ENCODE measurements at places on chromosomes 16 and 17.

- DNase-seq, result no peak
Observed at GRCh38 chr17:44496815-44497214, 6.4 kb downstream of the GPATCH8 start.

DNA sequence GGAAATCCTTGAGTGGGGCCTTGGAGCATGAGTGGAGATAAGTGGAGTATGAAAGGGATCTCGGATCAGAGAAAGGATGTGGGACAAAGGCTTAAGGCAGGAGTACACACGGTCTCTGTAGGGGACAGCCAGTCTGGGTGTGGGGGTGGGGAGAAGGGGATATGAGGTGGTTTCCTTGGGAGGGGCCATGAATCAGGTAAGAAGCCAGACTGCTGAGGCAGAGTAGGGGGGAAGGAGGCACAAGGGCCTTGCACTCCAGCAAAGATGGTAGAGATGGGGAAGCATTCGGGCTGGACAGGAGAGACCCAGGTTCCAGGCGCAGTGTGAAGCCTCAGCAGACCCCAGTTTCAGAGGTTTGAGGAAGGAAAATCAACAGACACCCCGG lies 1.6 kb downstream of the HSD11B2 start:
- DNase-seq, result no peak

DNA sequence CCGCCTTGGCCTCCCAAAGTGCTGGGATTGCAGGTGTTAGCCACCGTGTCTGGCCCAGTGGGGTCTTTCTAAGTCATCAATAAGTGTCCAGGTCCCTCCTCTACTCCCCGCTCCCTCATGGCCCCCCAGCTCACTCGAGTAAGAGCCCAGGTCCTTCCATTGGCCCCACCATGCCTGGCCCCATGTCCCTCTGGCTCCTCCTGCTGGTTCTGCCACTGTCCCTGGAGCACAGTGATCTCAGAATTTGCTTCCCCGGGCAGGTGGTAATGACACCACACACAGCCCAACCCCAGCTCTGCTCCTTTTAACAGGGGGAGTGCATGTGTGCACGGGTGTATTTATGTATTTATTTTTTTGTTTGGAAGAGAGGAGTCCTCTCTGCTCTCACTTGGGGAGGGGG lies 19.6 kb downstream of the MGAT5B start:
- DNase-seq, result no peak

DNA sequence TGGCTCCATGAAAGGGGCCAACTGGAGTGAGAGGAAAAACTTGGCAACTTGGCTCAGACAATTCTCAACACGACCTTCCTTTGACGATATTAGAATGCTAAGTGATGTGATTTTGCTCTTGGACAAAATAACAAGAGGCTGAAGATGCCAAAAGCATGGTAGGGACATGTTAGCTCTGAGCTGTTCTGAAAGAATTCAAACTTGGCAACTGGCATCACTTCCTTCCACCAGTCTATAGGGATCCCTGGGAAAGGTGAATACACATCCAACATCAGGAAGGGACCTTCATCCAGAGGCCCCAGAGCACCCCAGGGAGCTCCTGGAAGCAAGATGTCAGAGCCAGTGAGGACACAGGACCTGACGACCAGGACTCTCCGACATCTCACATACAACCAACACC lies 4.3 kb downstream of the KRT37 start:
- DNase-seq, result no peak

GRCh38 chr17:32588982-32589381 lies 102.2 kb downstream of the CDK5R1 start:
- DNase-seq, result peak; percentile 60

GRCh38 chr17:66655861-66656260 lies 179.1 kb upstream of the CACNG5 start:
- no peak for DNase-seq

DNA sequence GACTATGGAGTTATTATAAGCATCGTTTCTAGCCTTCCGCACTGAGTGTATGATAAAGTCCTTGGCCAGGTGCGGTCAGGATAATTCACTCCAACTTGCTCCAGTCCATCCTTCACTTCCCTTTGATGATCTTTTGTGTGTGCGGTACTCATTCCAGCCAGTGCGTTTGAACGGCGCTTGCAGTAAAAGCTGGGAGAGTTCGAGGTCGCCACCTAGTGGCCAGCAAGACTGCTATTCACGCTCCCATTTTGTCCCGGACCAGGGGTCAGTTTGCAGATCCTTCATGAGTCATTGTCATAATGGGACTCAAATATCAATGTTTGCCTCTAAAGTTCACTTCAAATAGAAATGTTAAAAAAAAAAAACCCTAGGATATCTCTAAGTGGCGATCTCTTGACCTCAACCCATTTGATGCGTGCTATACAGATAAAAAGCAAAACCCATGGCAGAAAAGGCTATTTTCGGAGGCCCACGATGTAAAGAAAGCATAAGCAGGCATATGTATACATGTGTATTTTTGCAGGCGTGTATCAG lies 417.1 kb downstream of the TMEM114 start:
- DNase-seq, result peak; percentile 82

GRCh38 chr17:14672830-14673229 lies 371.9 kb downstream of the HS3ST3B1 start:
- no peak for DNase-seq

DNA sequence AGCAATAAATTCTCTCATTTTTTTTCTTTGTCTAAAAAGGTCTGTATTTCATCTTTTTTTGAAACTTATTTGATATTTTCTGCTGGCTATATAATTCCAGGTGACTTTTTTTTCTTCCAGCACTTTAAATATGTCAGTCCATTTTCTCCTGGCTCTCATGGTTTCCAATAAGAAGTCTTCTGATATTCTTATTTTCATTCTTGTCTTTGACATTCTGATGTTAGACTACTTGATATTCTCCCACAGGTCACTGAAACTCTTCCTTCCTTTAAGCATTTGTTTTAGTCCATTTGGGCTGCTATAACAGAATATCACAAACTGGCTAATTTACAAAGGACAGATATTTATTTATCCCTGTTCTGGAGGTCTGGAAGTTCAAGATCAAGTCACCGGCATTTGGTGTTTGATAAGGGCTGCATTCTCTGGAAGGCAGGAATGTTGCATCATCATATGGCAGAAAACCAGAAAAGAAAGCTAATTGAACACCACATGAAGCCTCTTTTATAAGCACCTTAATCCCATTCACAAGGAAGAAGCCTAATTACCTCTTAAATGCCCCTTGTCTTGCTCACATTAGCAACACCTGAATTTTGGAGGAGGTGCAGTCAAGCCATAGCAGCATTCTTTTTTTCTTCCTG lies 242.1 kb upstream of the TNRC6C start:
- DNase-seq, result no peak

- DNase-seq, result no peak
Observed at GRCh38 chr17:17843096-17843495, 6.3 kb upstream of the SREBF1 start.

GRCh38 chr16:12758031-12758669 lies 45.5 kb downstream of the CPPED1 start:
- no peak for DNase-seq

GRCh38 chr17:19019041-19019941 lies 14.7 kb upstream of the FAM83G start:
- DNase-seq, result no peak

DNA sequence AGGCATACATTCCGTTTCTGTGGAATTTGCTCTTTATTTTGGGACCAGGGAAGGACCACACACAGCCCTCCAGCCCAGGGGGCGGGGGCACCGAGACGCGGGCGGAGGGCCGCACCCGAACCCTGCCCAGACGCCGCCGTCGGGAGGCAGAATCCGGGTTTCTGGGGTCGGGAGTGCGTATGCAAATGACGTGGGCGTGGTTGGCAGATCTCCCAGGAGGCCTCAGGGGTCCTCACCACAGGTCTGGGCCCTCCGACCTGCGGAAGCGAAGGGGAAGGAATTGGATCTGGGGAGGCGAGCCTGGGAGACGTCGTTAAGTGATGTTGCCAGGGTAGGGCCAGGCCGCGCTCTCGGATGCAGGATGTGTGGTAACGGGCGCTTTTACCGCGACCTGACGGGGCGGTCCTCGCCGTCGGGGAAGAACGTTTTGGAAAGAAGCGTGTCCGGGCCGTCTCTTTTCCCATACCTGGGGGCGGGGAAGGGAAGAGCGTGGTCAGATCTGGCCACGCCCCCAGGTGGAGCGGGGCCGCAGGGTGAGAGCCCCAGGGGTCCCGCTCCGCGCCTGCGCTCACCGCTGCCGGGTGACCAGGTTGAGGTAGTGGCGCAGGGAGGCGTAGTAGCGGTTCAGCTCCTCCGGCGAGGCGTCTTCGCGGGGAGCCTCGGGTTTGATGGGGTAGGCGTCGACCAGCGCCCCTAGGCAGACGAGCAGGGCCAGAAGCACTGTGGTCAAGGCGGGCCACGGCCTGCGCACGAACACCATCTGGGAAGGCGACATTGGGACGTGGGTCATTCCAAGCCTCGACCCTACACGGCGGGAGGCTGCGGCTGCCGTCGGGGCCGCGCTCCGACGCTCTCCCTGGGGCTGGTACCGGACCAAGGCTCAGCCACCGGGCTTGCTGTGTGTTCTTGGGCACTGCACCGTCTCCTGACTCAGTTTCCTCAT lies 745 bp downstream of the PYY start:
- no peak for DNase-seq

- DNase-seq, result no peak
Observed at GRCh38 chr17:65270499-65271253, 133.5 kb downstream of the RGS9 start.

- DNase-seq, result no peak
Observed at GRCh38 chr16:57049678-57050077, 42.7 kb upstream of the CPNE2 start.

DNA sequence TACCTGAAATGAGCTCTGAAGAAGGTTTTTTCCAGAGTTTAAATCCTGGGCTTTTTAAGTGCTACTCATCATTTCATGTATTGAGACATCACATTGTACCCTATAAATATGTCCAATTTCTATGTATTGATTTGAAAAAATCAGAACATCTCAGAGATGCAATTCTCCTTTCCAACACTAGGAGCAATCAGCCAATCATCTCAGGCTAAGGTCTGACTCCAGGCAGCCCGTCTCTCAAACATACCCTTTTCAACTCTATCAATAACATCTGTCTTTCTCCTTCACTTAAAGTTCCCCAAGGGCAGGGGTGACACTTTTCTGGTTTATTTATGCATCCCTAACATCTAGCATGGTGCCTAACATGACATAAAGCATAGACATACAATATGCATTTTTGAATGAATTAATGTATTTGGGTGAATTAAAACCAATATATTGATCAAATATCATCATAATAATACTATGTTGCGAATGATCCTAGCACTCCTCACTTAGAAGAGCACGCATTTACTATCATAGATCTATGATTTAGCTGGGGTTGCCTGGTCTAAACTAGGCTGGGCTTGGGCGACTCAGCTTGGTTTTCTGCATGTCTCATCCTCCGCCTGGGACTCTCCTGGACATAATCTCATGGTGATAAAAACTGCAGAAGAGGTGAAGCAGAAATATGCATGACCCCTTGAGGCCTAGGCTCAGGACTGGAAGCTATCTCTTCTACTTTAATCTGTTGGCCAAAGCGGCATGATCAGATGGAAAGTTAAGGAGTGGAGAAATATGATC lies 5.2 kb upstream of the CDH11 start:
- DNase-seq, result no peak

- no peak for DNase-seq
Observed at GRCh38 chr16:6018848-6019489, 921.4 kb upstream of the EEF2KMT start.

- no peak for DNase-seq
Observed at GRCh38 chr16:28237754-28238357, 26.1 kb upstream of the XPO6 start.

DNA sequence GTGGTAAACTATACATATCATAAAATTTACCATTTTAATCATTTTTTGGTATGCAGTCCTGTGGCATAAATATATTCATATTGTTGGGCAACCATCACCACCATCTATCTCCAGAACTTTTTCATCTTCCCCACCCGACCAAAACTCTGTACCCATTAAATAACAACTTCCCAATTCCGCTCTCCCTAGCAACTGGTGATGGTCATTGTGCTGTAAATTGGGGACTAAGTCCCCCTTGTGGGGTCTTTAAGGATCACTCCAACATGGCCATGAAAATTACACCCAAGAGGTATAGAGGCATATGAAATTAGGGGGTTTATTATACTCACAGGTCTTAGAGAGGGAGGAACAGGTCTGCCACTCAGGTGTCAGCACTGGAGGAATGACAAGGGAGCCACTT lies 57.4 kb upstream of the NKD1 start:
- DNase-seq, result no peak

DNA sequence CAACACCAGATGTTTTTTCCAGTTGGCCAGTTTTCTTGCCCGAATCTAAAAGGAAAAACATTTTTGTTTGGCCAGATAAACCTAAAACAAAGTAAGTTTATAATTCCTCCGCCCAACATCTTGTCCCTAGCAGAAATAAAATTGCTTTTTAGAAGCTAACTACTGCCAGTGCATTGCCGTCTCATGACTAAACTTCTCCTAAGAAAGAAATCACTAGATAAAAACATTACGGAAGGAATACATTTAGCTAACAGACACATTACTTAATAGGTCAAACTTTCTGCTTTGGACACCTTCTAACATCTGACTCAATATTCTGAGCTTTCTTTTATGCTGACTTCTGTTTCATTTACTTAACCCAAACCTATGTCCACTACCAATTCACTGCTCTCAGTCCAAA lies 36.2 kb downstream of the FBXL20 start:
- no peak for DNase-seq

DNA sequence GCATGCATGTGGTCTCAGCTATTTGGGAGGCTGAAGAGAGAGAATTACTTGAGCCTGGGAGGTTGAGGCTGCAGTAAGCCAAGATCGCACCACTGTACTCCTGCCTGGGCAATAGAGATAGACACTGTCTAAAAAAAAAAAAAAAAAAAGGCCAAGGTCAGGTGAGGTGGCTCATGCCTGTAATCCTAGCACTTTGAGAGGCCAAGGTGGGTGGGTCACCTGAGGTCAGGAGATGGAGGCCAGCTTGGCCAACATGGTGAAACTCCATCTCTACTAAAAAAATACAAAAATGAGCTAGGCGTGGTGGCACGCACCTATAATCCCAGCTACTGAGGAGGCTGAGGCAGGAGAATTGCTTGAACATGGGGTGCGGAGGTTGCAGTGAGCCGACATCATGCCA lies 28.2 kb upstream of the CORO1A start:
- DNase-seq, result no peak

DNA sequence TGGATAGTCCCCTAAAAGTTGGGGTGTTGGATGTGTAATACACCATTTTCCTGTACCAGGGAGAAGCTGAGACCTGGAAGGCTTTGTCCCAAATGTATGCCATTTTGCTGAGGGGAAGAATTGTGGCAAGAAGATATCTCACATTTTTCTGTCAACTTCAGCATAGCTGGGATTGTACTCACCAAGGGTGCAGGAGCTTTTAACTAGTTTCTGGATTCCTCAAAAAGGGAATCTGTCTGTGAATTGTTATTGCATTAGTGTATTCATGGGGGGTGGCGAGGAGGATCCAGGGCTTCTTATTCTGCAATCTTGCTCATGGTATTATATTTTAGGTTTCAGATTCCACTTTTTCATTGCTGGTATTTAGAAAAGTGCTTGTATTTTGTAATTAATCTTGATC lies 208.2 kb upstream of the MYOCD start:
- DNase-seq, result no peak

All from HT-29 (cell line).